CD4-positive, alpha-beta T cell treated with Interleukin-6 at 100 ng/mL for 8 hours (primary cell): ENCODE measurements at places on chromosomes 1 and 21.

DNA sequence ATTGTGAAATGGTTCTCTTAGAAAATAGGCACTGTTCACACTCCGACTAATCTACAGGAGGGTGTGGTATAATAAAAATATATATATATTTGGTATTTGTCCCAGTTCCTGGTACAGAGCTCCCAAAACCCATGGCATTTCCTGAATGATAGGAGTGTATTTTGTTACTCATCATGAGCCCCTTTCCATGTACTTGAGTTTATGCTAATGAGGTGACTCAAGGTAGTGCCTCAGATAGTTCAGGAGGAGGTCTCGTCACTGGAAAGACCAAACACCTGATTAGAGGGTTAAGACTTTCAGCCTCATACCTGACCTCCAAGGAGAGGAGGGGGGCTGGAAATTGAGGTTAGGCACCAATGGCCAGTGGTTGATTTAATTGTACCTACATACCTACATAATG, 57.9 kb downstream of the TTC3 start:
- no peak for DNase-seq

DNA sequence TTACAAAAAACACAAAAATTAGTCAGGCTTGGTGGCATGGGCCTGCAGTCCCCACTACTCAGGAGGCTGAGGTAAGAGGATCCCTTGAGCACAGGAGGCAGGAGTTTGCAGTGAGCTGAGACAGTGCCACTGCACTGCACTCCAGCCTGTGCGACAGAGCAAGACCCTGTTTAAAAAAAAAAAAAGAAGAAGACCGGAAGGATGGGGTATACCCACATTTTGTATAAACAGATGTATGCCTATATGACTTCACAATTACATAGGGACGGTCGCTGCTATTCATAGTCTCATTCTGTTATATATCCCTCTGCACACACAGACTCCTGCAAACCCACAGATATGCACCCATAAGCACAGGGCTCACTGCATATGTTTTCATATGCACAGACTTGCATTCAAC, 12.7 kb downstream of the LCK start:
- peak; percentile 28 for DNase-seq

DNA sequence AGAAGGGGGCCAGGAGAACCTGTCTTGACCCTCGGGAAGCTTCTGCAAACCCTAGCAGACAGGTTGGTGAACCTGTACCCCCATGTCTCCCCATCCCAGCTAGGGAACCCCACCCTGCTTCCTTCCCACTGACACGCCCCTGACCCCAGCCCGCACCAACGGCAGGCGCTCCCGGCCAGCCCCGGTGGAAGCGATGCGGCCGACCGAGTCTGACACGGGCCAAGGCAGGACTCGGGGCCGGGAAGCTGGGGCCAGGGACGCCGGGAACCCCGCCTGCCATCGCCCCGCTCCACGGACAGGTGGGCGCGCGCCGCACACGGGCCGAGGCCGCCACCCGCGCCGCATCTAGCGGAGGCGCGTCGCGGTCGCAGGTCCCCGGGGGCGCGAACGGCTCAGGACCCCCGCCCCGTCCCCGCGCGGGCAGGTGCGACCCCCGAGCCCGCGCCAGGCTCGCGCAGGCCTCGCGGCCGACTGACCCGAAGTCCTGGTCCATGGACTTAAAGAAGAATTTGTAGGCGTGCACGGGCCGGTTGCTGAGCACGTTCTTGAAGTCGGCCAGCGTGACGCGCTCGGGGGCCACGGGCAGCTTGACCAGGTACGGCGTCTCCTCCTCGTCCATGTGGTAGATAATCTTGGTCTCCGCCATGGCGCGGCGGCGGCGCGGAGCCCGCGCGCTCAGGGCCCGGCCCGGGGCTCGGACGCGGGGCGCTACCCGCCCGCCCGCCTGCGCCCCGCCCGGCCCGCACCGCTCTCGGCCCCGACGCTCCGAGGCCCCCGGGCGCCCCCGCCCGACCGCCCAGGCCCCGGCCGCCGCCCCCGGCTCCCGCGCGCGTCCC, 580 bp downstream of the DVL1 start:
- no peak for DNase-seq

GRCh38 chr1:181191494-181192040, 103.1 kb downstream of the IER5 start:
- DNase-seq = no peak

GRCh38 chr21:39149882-39150281, 33.4 kb downstream of the PSMG1 start:
- DNase-seq = no peak
